Foreskin keratinocyte (primary cell): ENCODE measurements at places on chromosomes 1 and 21. TPM values are rescaled to one million over a fixed set of nuclear protein-coding genes. Genes with fewer than 3 reads are reported as not detected.
A peak's percentile ranks its signal among the peaks of the same experiment; 100 is the strongest.

Gene OR2M7
- total RNA-seq = not detected in 2 replicates

Gene CR1L
- not detected in 2 replicates for total RNA-seq

DNA sequence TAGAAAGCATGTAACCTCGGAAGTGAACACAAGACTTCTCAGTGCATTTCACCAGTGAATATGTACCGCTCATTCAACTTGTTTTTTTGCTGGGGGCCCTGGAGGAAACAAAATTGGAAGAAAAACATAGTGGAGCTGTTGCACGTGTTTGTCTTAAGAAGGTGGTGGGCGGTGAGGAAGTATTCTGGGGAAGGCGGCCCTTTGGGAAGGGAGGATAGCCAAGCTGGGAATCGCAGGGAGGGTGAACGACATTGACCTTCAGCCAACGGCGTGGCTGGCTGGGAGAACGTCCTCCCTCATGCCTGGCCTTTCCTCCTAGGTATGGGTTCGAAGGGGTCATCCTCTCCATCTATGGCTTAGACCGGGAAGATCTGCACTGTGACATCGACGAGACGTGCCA is 19.4 kb downstream of the TFF3 start:
- no peak for DNase-seq

Gene DDI2
- total RNA-seq = 14.4 and 15.3 TPM in 2 replicates

GRCh38 chr1:109193653-109194590 is 19.8 kb upstream of the SARS1 start:
- DNase-seq = no peak

DNA sequence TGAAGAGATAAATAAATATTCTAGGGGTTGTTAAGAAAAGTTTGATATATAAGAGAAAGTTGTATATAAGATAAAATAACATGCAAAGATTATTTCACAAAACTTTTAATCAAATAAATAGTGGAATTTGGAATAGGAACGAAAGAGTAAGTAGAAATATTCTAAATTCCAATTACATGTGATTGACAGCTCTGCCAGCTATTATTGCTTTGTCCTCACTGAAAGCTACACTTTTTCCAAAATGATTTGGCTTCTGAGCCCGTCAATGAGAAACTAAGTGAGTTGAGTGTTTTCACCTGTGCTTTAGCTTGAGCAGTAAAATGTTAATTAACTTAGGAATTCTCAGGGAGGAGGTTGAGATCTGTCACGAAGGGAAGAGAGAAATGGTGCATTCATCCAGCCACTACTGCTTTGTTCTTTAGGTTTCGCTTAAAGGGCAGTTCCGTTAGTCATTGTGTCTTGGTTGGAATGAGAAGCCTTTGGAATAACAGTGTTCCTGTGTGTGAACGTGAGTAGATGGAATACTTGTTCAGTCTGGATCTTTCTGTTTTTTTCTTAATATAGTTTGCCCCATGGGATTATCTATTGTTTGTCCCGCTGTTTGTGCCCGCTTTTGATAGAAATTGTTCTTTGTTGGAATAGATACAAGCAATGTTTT is 63.3 kb upstream of the CR1L start:
- DNase-seq = no peak

DNA sequence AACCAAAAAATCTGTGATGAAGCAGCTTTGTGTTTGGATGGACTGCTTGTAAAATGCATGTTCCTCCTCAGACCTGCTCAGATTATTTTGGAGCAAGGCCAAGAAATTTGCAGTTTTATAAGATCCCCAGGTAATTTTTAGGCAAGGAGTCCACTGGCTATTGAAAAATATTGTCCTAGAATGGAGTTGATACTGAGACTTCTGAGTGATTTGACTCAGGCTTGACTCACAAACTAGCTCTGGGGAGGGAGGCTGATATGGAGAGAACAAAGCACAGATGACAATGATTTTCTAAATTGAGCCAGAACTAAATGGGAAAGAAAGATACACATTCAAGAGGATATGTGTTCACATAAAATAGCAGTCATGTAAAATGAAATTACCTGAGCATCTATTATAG is 36.7 kb downstream of the AGL start:
- DNase-seq = peak; percentile 22

DNA sequence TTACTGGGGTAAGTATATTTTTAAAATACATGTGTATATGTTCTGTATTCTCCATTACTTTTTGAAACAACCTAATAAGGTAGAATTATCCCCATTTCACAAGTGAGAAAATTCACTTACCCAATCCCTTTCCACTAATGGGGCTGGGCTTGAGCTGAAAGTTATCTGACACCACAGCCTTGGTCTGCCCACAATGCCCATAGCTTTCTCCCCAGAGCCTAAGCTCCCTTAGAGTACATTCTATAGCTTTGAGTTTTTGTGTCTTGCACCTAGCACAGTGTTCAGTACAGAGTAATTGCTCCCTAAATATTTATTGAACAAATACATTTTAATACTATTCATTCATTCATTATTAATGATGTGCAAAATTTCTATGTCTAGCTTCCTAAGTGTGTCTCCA is 152.7 kb upstream of the RUNX1 start:
- no peak for DNase-seq

- DNase-seq = no peak
These were observed 31.2 kb downstream of the LRRC38 start for GRCh38 chr1:13482600-13482999.

- DNase-seq = no peak
These were observed 505 bp downstream of the LMOD1 start for GRCh38 chr1:201945863-201946223.

DNA sequence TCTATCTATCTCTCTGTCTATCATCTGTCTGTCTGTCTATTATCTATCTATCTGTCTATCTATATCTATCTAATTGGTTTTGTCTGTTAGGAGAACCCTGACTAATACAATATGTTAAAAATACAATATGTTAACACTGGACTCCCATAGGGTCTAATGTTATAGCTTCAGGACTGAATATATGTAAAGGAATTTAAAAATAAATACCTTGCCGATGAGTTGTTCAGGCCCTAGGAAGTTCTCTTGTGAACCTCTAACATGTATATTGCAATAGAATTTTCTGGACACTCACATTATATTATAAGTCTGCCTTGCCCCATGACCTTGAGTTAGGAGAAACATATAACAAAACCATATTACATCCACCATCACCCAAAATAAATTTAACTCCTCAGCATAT is 900.6 kb downstream of the NCAM2 start:
- DNase-seq = peak; percentile 35

Gene B3GALT2
- not detected in 2 replicates for total RNA-seq

- no peak for DNase-seq
These were observed 73.8 kb downstream of the LYPLAL1 start for GRCh38 chr1:219247441-219247840.

GRCh38 chr1:157156058-157156541 is 17.9 kb upstream of the ETV3 start:
- no peak for DNase-seq

Gene KRTCAP2
- total RNA-seq = 176 and 184 TPM in 2 replicates
